Hematopoietic multipotent progenitor cell (in vitro differentiated cells): ENCODE measurements at places on chromosomes 1 and 21. TPM values are rescaled to one million over a fixed set of nuclear protein-coding genes. Genes with fewer than 3 reads are reported as not detected.

Gene FCAMR
- total RNA-seq, result not detected

Gene MNDA
- total RNA-seq, result 1.1 TPM

Gene MYCL
- 0.27 TPM for total RNA-seq

Gene AMY2B
- 7.3 TPM for total RNA-seq

Gene KTI12
- 24.0 TPM for total RNA-seq

Gene PLA2G4A
- 6.5 TPM for total RNA-seq

Gene ZNF697
- 2.2 TPM for total RNA-seq

Gene TMEM51
- 0.54 TPM for total RNA-seq

Gene CHRM3
- 54.7 TPM for total RNA-seq

Gene RNF223
- not detected for total RNA-seq

Gene KRTAP19-5
- not detected for total RNA-seq

Gene NBPF1
- total RNA-seq, result 16.4 TPM

Gene C1orf210
- under 0.01 TPM for total RNA-seq

Gene DYNLT5
- total RNA-seq, result 15.1 TPM

Gene EPRS1
- 35.3 TPM for total RNA-seq

Gene OR2M3
- total RNA-seq, result 0.27 TPM

Gene RGS8
- total RNA-seq, result under 0.01 TPM

Gene NPHS2
- total RNA-seq, result not detected

Gene ERG
- 89.1 TPM for total RNA-seq

Gene DRAXIN
- total RNA-seq, result 0.27 TPM

Gene PLXNA2
- 0.27 TPM for total RNA-seq

Gene CELA2B
- not detected for total RNA-seq

Gene MAGOH
- 9.7 TPM for total RNA-seq

Gene OR2M5
- total RNA-seq, result 0.54 TPM

Gene IL10RB
- 19.9 TPM for total RNA-seq

Gene SELE
- total RNA-seq, result under 0.01 TPM

Gene MRPL9
- total RNA-seq, result 70.6 TPM

Gene RAB42
- total RNA-seq, result 1.6 TPM

Gene CLCNKA
- total RNA-seq, result not detected

Gene PPIAL4G
- total RNA-seq, result under 0.01 TPM

Gene DTL
- total RNA-seq, result 7.3 TPM

Gene SLC1A7
- total RNA-seq, result not detected
